ENCODE measurements at places on chromosomes 6 and 20. TPM values are rescaled to one million over a fixed set of nuclear protein-coding genes. Genes with fewer than 3 reads are reported as not detected.

SEL1L2 gene
- total RNA-seq = not detected

SMOC2 gene
- total RNA-seq = not detected

SALL4 gene
- 0.43 TPM for total RNA-seq

DNA sequence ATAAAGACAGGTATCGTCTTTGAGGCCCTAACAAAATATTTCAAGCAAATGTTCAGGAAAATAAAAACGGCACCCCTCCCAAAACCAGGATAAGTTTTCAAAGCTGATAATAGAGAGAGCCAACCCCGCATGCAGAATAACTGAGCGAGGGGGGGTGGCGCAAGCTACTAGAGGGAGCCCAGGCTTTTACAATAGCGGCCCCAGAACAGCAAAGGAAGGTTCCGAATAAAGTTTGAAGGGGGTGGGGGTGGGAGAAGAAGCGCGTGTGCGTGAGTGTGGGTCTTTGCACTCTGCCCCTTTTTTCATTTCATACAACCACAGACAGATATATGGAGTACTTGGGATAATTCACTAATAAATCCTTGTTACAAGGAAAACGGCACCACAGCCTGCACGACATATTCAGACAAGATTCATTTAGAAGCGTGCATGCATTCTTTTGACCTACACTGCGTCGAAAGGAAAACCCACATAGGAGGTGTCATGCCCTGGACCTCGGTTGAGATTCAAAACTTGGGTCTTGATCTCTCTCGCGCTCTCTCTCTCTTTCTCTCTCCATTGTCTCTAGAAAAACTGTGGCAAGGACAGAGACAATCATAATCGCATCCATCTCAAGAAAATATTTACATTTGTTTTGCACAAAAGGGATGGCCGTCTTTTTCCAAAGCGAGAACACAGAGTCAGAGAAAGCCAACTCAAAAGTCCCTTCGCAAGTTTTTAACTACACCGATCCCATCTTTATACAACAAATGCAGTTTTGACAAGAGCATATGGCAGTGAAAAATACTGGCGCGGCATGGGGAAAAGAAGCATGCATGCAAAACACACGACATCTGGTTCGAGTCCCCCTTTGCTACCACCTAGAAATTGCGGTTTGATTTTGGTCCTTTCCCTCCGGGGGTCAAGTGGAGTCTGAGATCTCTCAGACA lies 1.6 kb downstream of the OLIG3 start:
- no peak for DNase-seq
- peaks cover 99% of the 10 kb centered on the region for H3K27me3 ChIP-seq
- H3K4me3 ChIP-seq = no peak overlapping the region
- H3K4me1 ChIP-seq = peaks cover 67% of the 10 kb centered on the region
- no peaks in the 10 kb centered on the region for H3K36me3 ChIP-seq

DNA sequence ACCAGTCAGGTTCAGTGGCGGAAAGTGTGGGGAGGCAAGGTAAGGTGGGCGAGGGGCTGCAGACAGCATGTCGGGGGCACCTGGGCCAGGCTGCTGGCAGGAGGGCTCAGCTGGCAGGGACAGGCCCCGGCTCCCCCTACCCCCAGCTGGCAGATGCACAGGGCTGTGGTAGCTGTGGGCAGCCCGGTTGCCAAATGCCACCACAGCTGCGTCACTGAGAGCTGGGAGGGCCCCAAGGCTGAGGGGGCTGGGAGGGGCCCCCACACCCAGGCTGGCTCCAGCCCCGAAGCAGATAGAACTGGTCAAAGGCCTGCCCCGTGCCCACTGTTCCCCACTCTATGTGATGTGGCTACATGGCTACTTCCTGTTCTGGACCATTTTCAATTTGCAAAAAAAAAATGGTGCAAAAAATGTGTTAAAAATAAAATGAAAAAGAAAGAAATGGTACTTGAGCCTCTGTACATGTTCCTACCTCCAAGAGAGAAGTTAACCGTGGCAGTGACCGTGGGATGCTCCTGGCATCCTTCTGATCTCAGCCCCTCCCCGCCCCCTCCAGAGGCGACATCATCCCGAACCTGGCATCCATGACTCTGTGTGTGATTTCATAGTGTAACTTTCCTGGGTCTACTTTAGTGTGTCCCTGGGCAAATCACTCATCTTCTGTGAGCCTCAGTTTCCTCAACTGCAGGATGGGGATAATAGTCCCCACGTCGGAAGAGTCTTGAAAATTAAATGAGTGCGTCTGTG lies 64.4 kb downstream of the UBE2V1 start:
- no peak overlapping the region for H3K4me3 ChIP-seq
- H3K27me3 ChIP-seq = peaks cover 9% of the 10 kb centered on the region
- DNase-seq = peak; percentile 43
- H3K4me1 ChIP-seq = peaks cover 9% of the 10 kb centered on the region

CNPY3 gene
- 53.6 TPM for total RNA-seq

All from activated naive CD8-positive, alpha-beta T cell treated with anti-CD3 and anti-CD28 coated beads for 36 hours (primary cell).